ELF-1 (cell line): ENCODE measurements at places on chromosomes 7 and 10.

DNA sequence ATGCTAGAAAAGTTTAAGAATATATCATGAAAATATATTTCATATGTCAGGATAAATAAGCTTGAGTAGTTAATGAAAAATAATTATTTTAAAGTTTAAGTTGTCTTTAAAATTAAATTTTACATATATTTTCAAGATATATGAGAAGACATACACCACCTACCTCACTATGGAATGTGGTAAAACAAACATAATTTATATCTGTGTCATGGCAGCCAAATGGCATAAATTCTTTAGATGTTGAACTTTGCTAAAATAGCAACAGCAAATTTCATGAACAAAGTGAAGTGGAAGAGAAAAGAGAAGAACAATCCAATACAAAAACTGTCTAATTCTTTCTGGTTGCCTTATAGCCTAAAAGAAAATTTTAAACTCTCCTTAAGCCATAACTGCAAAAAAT lies 39.6 kb upstream of the SLC16A12 start:
- DNase-seq: no peak

- DNase-seq: peak; percentile 60
These were observed 293.9 kb downstream of the CAMK1D start for GRCh38 chr10:12643279-12643678.

- DNase-seq: no peak
These were observed 444.8 kb downstream of the GRID1 start for GRCh38 chr10:85921789-85922188.

GRCh38 chr10:121831777-121832176 lies 96.1 kb downstream of the ATE1 start:
- no peak for DNase-seq

DNA sequence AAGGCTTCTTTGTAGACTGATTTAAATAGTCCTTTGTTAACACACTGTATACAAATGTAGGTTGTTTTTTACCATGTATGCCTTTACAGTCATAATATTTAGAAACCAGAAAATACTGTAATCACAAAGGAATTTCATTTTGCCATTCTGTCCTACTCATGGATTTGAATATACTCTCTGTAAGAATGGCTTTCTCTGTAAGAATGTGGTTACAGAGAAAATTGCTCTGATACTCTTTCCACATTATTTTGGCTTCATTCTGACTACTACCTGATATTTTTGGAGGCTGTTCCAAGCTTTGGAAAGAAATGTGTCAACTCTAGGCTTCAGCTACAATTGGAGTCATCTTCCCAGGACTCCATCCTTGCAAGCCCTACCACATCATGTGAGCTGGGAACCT lies 23.5 kb downstream of the CH25H start:
- DNase-seq: no peak

GRCh38 chr7:75599244-75599781 lies 107.2 kb downstream of the SPDYE5 start:
- DNase-seq: peak; percentile 72

DNA sequence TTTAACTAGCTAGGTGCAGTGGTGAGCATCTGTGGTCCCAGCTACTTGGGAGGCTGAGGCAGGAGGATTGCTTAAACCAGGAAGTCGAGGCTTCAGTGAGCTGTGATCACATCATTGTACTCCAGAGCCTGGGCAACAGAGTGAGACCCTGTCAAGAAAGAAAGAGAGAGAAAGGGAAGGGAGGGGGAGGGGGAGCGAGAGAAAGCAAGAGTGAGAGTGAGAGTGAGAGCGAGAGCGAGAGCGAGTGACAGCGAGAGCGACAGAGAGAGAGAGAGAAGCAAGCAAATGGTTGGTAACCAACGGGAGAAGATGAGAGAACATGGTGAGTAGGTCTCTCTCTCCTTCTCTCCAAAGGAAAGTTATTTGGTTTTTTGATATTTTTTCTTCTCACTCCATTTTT lies 69.8 kb upstream of the DGKI start:
- no peak for DNase-seq

DNA sequence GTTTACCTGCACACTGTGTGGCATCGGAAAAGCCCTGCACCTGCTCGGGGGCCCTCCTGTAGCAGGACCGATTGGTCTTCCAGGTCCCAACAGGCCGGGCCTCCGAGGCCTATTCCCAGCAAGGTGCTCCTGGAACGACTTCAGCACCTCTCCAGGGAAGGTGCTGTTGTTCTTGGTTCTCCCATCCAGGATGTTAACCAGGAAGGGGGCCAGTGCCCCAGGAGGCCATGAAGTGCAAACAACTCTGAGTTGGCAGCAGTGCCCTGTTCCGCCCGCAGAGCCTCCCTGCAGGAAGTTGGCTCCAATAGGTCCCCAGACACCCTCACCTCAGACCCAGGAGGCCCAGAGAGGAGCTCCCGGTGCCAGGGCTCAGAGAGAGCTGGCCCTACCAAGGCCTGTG lies 64.0 kb upstream of the DUSP5 start:
- DNase-seq: no peak

DNA sequence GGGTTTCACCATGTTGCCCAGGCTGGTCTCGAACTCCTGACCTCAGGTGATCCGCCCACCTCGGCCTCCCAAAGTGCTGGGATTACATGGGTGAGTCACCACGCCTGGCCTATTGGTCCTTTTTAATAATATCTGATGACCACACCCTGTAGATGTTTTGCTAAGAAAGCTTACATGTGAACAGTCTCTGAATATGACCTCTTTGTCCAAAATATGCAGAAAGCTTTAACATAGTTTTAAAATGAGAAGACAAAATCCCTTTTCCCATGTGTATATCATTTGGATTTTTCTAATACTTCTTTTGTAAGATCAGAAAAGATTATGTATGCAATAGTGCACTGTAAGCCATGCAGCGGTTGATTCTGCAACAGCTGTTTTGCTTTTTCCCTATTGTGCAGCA lies 38.5 kb downstream of the MCU start:
- no peak for DNase-seq

DNA sequence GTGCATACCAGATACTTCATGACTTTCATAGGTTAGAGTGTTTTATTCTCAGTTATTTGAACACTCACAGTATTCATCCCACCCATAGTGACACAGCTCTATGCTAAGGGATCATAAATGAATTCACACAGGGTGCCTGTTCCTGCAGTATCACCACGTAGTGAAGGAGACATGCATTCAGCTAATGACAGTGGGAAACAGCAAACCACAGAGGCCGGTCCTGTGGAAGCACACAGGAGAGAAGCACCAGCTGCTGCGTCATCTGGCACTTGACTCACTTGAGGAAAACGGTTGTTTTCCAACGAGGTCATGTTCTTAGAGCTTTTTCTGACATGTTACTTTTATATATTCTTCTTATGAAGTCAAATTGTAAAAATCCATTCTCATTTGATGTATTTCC lies 73.0 kb downstream of the UBE3C start:
- no peak for DNase-seq

- DNase-seq: peak; percentile 46
These were observed 1.1 kb downstream of the GPRIN2 start for GRCh38 chr10:46555366-46555712.

DNA sequence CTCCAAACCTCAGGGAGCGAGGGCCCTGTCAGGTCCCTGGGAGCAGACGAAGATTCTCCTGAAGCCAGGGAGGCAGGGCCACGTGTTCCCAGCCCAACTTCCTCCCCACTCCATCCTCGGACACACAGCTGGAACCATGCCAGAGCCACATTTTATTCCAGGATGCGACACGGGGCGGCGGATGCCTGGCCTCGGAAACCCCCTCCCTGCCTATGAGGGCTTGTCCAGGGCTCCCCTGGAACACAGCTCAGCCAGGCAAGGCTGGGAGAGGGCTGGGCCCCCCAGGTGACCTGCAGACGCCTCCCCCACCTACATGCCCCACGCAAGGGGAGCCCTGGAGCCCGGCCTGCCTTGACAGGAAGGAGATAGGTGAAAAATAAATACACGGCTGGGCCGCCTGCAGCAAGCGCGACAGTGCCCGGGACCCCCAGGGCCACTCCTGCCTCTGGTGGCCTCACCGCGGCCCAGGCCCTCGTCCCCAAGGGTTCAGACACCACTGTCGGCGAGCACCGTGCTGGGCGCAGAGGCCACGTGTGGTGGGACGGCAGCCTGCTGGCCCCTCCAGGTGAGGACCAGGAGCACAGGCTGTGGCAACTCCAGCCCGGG lies 21.5 kb downstream of the GET4 start:
- no peak for DNase-seq

DNA sequence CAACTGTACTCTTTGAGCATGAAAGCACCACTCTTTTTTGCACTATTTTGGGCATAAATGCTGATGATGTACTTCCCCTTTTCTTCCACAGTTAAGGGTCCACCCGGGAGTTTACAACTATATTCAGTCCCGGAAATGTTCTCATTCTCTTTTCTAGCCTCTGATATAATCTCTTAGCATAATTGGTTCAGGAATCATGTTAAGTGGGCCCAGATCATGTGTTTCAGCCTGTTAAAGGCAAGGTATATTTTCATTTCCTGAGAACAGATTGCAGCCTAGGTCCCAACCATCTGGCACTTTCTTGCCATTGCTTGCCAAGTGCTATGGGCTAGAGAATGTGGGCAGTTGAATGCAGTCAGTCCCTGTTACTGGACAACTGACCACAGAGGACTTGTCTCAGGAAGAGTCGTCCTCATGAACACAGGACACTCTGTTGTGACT lies 111.4 kb upstream of the GLCCI1 start:
- DNase-seq: no peak

GRCh38 chr10:129850790-129851189 lies 113.3 kb downstream of the EBF3 start:
- DNase-seq: no peak

DNA sequence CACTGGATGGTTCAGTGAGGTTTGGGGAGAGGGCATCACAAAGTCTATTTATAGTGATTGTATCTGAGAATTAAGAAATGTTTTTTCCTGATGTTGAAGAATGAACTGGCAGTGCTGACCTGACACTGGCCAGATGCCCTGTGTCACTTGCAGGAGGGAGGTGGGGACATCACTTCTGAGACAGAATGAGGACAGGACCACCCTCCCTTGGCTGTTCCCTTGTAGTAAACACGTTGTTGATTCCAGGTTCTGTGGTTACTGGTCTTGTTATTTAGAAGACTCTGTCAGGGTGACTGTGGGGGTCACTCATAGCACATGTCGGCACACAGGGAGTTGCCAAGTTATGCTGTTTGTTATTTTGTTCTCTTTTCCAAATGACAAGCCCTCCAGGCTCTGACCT lies 126.4 kb downstream of the ADCY1 start:
- no peak for DNase-seq

- no peak for DNase-seq
These were observed 6.5 kb downstream of the RBP4 start for GRCh38 chr10:93594518-93594917.

- DNase-seq: no peak
These were observed 8.0 kb downstream of the SUFU start for GRCh38 chr10:102511583-102512274.

DNA sequence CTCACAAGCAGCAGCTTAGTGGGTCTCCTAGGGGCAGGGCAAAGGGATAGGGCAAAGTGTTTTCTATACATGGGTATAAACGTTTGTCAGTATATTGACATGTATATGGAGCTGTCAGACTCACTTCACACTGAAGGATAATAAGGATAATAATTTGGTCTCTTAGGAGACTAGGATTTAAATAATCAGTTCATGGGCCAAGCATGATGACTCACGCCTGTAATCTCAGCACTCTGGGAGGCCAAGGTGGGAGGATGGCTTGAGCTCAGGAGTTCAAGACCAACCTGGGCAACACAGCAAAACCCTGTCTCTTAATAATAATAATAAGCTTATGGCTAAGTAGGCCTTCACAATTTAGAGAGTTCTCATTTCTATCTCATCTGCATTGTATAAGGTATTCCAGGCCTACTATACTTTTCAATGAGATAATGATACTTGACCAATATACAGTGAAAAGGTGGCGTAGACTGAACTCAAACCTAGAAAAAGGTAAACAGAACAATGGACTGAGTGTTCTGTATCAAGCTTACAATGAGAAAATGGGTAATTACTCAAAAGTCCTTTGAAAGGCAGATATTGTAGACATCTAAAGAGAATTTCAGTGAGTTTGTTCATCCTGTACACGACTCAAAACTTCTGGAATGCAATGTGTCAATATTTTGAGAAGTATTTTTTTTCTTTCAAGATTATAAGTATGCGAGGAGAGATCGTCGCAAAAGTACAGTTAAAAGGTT lies 7.0 kb downstream of the GSAP start:
- no peak for DNase-seq

DNA sequence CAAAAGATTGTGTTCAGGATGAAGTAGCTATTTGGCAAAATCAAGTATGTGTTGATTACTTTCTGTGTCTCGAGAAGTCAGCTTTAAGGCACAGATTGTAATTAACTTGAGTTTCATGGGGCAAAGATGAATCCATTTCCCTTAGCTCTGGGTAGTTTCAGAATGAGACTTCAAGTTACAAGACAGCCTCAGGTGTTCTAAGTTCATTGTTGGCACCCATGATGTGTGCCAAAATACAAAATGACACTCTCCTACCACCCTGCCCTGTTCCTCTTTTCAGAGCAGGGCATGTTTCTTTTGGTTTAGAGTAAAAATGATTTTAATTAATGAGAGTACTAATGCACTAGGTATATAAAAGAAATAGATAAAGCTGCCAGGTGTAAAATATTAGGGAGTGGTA lies 797.6 kb upstream of the POT1 start:
- DNase-seq: no peak

DNA sequence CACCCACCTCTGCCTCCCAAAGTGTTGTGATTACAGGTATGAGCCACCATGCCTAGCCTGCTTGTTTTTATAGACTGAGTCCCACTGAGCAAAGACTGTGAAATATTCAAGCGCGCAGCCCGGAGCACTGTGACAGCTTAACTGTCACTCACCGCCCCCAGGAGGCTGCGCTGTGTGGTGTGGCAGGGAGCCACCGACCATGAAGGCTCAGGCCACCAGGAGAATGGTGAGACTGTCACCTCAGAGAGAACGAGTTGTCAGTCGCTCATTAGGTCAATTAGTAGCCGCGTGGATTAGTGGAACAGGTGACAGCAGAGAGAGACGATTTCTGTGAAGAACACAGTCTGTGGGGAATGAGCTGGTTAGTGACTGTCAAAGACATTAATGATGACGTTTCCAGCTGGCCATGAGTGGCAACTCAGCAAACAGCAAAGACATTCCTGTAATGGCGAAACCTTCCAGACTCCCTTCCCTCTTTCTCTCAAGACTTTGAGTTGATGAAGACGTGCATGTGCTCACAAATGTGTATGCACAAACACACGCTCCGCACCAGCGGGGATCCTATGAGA lies 64.5 kb downstream of the CYCS start:
- DNase-seq: no peak

DNA sequence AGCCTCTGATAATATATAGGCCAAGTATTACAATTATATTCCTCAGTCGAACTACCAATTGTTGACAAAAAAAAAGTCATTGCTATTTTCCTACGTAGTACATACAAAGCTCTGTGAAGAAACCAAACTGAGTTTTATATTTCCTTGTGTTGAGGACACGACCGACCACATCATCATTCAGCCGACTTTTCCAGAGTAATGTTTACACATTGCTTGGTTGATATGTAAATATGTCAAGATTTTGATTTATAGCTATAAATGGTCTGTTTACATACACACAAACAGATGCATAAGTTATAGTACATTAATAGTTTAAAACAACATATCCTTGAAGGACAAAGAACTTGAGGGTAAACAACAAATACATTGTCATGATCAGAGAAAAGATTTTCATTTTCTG lies 121.5 kb downstream of the CRPPA start:
- DNase-seq: no peak
